ENCODE measurements at places on chromosomes 3 and 15.

DNA sequence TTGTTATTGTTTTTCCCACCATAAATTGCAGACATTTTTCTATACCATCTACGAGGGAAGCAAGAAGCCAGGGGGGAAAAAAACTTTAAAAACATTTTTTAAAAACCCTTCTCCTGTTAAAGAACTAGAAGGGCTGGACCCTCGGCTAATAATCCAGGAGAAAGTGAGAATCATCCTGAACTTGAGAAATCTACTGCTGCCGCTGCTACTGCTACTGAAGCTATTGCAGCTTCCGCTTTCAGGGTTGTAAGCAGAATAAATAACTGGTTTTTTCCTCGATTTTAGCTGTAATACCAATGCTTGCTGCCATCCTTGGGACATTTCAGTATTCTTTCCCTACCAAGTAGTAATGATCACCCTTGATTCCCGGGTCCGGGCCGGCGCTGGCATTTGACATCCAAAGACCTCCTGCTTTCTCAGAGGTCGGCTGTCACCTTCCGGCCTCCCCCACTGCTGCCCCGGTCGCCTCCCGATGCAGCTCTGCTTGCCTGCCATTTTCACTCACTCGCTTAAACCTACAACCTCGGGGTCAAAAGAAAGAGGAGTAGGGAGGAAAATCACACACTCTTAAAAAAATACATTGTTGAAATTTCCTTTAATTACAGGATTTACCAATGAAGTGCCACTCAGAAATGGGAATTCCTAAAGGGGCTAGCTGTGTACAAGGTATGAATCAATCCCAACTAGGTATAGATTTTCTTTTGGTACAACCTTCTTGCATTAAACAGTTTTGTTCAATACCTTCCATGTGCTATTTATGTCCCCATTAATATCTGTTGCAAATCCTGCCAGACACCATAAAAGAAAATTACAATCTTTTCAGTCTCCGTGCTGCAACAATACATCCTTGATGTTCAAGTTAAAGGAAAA lies 674 bp upstream of the MECOM start:
- DNase-seq: no peak

- DNase-seq: no peak
Observed at GRCh38 chr3:53880396-53881345, 1.3 kb downstream of the ACTR8 start.

DNA sequence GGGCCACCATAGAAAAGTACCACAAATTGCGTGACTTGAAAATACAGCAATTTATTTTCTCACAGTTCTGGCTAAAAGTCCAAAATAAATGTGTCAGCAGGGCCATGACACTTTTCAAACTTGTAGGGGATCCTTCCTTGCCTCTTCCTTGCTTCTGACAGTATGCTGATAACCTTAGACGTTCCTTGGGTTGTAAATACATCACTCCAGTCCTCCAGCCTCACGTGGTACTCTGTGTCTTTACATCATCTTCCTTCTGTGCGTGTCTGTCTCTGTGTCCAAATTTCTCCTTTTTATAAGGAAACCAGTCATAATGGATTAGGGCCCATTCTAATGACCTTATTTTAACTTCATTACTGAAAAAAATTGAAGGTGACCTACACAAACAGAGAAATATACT lies 7.4 kb downstream of the RNF168 start:
- DNase-seq: no peak

DNA sequence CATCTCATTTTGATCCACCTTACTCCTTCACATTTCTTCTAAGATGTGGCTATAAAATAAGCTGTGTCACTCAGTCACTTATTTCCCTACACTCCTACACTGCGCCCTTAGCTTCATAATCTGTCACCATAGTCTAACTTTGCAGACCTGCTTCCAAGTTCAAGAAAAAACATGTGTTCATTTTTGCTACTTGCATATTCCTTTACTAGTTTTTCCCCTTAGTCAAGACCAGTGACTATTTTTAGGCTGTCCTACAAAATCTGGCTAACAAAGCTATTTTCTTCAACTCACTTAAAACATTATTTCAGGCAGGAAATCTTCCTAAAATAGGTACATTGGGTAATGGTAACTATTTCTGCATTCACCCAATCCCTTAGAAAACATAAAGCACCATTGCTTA lies 272.5 kb downstream of the TBC1D5 start:
- DNase-seq: no peak

DNA sequence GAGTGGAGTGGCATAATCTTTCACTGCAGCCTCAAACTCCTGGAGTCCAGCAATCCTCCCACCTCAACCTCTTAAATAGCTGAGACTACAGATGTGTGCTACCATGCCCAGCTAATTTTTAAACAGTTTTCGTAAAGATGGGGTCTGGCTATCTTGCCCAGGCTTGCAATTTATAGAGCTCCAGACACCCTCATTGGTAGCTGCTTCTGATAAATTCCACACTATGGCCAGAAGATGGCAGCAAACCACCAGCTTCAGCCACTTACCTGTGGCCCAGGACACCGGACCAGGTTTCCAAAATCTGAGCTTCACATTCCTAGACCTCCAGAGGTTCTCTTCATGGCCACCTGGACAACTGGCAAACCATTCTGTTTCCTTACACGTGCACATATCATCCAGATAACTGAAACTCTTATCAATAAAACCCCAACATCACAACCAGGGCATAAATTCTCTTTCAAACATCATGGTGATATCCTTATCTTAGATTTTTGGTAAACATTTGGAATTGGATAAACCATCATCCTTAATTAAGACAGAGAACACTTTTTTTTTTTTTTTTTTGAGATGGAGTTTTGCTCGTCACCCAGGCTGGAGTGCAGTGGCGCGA lies 28.9 kb downstream of the FBXW12 start:
- DNase-seq: peak; percentile 68

DNA sequence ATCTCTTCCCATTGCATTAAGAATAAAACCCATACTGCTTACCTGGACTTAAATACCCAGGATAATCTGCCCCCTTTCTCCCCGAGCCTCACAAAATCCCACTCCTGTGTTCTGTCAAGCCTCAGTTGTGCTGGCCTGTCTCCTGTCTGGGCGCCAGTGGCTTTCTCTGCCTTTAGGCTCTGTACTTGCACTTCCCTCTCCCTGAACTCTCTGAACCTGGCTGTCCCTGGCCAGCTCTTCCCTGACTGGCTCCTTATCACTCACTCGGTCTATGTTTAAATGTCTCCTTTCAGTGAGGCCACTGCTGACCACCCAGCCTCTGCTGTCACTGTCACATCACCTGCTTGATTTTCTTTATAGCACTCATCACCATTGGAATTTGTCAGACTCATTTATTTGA lies 382.7 kb upstream of the PPP2R3A start:
- no peak for DNase-seq

- DNase-seq: no peak
Observed at GRCh38 chr3:139982404-139982803, 47.4 kb downstream of the CLSTN2 start.

- DNase-seq: no peak
Observed at GRCh38 chr3:141055136-141055535, 4.0 kb downstream of the SPSB4 start.

DNA sequence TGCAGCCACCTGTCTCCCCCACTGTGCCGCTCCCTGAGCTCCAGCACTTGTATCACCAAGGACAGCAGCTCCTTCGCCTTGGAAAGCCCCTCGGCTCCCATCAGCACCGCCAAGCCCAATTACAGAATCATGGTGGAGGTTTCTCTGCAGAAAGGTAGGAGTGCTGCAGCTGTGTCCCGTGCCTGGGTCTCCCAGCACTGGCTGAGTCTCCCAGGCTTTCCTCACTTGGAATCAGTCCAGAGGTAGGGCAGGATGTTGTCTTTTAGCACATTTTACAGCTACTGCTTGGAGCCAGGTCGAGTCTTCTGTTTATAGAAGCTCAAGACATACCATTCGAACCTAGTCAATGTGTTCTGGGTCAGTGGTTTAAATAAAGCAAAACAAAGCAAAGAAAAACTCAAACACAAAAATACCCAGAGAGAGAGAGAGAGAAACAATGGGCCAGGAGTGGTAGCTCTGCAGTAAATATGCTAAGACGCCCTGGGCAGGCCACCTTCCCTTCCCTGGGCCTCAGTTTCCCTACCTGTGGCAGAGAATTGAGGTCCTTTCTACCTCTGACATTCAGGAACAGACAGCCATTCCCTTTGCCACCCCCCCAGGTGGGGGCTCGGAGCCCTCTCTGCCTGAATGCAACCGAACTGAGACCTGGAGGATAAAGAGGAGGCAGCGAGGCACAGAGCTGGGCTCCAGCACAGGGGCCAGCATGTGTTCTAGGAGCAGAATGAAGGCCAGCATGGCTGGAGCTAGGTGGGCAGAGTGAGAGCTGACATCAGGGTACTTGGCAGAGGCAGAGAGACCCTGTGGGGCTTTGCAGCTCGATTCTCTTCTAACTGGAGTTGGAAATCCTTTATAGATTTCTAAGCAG lies 44.1 kb downstream of the STARD5 start:
- DNase-seq: no peak

DNA sequence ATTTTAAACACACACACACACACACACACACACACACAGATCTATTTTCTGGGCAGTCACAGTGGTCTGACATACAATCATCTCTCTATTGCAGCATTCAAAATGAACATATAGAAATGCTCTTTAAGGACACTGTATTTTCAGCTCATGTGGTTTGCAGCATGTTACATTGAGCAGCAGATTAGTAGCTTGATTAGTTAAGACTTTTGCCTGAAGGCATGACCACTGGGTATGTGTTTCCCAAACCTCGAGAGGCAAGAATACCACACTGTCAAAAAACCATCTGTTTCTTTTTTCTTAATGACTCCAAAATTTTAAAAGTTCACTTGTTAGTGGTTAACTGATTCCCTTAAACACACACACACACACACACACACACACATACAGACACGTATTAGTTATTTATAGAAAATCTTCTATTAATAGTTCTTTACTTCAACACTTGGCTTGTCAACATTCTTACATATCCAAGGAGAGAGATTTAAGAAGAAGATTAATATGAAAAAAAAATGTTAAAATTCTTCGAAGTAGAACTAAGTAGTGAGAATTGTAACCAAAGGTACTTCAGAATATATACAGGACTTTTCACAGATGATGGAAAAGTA lies 518.2 kb downstream of the CADM2 start:
- DNase-seq: no peak

GRCh38 chr3:170429050-170429449 lies 10.4 kb downstream of the CLDN11 start:
- DNase-seq: no peak

- DNase-seq: no peak
Observed at GRCh38 chr15:58477170-58477569, 45.4 kb downstream of the LIPC start.

DNA sequence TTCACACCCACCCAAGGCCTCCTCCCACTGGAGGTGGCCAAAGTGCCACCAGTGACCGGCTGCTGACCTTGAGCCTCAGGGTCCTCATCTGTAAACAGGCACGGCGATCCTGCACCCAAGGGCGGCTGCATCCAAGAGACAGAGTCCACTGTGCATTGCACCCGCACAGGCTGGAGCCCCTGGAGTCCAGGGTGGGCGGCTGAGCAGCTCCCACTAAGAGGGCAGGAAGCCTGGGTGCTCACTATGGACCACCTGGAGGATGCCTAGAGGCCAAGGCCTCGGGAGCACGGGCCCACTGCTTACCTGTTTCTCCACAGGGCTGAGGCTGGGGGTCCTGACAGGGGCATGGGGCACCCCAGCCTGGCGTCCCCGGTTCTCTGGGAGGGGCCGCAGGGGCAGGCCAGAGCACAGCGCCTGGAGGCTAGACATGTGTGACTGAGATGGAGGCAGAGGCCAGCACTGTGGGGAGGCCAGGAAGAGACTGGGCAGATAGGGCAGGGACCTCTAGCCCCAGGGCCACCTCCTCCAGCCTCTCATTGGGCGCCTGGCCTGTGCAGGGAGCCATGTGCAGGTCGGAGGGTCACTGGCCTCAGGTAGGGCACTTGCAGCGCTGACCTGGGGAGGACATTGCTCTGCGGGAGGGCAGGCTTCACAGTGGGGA lies at the start of gene UROC1:
Gene UROC1 (minus strand): TSS at position 483 of the 661 bp plus-strand sequence. CDS start 54 bp downstream, at position 429.
- DNase-seq: no peak

- DNase-seq: no peak
Observed at GRCh38 chr3:120143676-120144075, 49.4 kb upstream of the GSK3B start.

DNA sequence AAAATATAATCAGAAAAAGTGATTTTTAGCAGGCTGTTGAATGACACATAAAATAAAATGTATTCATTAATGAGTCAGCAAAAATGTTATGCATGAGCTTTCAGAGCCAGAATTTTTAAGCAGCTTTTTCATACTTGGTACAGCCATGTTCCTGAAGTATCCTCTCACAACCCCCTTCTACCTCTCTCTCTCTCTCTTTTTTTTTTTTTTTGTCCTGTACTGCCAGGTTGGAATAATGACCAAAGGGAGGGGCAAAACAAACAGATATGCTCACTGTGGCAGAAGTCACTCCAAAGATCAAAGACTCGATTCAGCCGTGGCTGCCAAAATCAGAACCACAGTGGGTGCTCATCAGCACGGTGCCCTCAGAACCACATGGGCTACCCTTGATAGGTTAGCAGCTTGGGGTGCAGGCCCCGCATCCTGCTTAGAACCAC lies 383.0 kb downstream of the ZBTB20 start:
- no peak for DNase-seq

DNA sequence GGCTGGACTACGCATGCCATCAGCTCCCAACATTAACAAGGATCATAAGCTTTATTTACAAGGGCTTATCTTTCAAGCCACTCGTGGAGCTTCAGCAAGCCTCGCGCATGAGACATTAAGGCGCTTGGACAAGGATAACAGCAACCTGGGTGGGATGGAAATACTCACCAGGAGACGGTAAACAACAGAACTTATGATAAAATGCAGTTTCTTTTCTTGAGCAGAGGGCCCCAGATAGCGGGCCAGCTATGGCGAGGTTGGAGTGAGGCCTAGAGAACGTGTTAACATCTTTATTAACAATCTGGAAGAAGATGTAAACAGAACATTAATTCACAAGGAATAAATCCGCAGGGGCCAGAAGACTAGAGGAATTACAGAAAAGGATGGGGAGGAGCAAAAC lies 158.2 kb downstream of the NTRK3 start:
- DNase-seq: no peak

DNA sequence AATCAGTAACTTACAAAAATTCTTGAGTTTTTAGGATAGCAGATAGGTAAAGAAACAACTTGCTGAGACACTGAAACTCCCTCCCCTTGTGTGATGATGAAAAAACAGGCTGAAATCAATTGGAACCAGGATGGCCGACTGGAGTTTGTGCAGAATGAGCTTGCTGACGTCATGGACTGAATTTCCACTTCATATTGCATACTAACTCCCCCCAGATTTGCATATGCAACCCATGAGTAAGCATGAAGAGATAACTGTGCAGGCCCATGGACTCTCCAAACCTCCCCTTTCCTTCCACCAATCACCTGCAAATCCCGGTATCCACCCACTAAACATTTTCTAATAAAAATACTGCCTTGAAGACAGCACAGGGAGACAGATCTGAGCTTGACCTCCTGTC lies 82.0 kb upstream of the SCN5A start:
- DNase-seq: no peak

GRCh38 chr3:61354604-61355003 lies 103.4 kb upstream of the FHIT start:
- DNase-seq: no peak

- no peak for DNase-seq
Observed at GRCh38 chr15:85762756-85763127, 32.0 kb downstream of the KLHL25 start.

All from stimulated activated CD4-positive, alpha-beta T cell treated with anti-CD3 and anti-CD28 coated beads, Interleukin-2, amount 100 ng/mL, for 24 hours (primary cell).